ENCODE measurements at places on chromosomes 7 and 10.
A peak's percentile ranks its signal among the peaks of the same experiment; 100 is the strongest.

DNA sequence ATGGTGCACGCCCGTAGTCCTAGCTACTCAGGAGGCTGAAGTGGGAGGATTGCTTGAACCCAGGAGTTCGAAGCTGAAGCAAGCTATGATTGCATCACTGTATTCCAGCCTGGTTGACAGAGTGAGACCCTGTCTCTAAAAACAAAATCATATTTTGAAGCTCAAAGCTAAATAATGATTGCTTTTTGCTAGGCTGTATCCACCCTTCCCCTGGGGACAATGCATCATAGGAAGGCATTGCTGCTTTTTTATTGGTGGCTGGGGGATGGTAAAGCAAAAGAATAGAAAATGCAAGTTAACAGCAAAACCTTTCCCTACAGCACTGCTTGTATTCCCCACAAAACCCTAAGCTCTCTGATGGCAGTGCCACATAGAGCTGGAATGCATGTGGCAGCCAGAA is 107.5 kb upstream of the WAC start:
- DNase-seq, result no peak

DNA sequence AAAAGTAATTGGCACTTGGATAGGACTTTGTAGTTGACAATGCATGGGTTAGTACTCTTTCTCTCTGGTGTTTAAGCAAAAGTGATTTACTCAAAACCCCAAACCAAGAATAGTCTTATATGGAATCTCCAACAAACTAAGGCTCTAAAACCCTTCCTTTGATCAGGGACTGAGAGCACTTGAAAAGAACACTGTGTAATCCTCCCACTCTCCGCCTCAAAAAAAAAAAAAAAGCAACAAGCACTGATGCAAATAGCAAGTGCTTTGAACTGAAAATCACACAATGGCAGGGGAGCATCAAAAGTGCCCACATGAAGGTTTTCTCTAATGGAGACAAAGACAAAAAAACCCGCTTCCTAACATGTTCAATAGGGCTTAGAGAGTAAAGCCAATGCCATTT is 467.9 kb upstream of the AUTS2 start:
- no peak for DNase-seq

GRCh38 chr7:131040467-131040932 is 287.2 kb upstream of the MKLN1 start:
- DNase-seq, result peak; percentile 36

DNA sequence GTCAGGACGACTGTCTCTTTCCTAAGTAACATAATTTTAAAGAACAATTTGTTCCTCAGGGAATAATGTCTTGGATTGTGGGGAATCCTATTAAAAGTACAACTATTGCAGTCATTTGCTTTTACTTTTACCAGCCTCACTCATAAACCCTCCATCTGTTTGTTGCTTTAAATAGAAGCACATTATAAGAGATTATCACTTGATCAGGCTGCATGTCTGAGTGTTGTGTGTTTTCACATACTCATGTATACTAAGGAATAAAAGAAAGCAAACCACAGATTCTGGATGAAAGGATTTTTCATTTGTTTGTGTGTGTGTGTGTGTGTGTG is 1077.8 kb downstream of the KCNMA1 start:
- DNase-seq, result no peak

GRCh38 chr10:115761166-115761565 is 511.8 kb downstream of the GFRA1 start:
- DNase-seq, result no peak

GRCh38 chr7:16915405-16915804 is 33.6 kb upstream of the AGR3 start:
- DNase-seq, result no peak

- DNase-seq, result no peak
These were observed 283.1 kb upstream of the NRP1 start for GRCh38 chr10:33617381-33618080.

GRCh38 chr7:138127996-138128395 is 51.7 kb downstream of the AKR1D1 start:
- DNase-seq, result no peak

GRCh38 chr10:126014309-126014708 is 117.9 kb downstream of the FANK1 start:
- no peak for DNase-seq

DNA sequence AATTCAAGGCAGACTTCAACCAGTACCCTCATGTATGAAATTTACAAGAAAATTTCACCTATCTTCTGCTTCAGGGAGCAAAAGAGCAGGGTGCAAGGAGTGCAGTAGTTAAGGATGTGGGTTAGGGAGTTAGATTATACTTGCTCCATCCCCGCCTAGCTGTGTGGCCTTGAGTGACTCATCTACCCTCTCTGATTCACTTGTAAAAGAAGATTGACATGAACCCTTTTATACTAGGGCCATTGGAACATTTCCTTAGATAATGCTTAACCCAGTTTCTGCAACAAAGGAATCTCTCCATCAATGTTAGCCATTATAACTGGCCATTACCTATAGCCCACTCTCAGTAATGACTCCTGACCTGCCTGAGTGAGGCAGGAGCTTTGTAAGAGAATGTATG is 10.2 kb upstream of the HSPA12A start:
- DNase-seq, result no peak

- DNase-seq, result no peak
These were observed 36.3 kb downstream of the RBM20 start for GRCh38 chr10:110680273-110681020.

- DNase-seq, result no peak
These were observed 40.7 kb downstream of the SGMS1 start for GRCh38 chr10:50582766-50583762.

DNA sequence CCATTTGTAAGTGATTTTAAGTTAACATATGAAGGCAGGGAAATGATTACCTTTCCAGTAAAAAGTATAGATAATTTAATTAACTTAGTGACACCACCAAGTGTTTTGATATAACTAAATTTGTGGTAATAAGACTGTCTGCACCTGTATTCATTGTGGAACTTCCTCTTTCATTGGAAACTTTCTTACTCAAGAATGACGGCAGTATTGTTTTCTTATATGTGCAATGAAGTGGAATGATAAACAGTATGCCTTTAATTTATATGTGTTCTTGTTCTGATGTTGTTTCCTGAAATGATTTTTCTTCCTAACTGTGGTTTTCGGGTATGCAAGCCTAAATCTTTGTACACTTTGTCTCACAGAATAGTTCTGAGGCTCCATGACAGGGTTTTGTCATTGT is 46.4 kb downstream of the CASD1 start:
- no peak for DNase-seq

DNA sequence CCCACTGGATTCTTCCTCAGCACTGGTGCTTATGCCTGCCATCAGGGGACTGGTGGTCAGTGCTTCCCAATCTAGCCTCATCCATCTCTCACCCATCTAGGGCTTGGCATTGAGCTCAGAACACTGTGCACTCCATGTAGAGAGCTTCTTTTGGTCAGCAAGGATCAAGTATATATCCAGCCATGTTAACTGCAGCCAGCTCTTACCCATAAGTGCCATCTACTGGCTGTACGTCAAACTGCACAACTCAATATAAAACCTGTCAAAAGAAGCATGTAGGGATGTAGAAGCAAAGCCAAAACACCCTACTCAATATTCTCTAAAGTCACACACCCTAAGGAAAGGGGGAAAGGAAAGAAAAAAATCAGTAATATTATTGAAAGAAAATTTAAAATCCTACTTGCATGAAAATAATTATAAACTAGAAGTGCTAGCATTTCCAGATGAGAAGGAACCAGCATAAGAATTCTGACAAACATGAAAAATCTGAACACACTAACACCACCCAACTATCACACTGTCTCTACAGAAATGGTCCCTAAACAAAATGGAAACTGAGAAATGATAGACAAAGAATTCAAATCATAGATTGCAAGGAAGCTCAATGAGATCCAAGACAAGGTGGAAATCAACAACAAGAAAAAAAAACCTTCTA is 531.1 kb upstream of the STEAP1 start:
- DNase-seq, result no peak

- DNase-seq, result no peak
These were observed 53.0 kb downstream of the SH2D4B start for GRCh38 chr10:80590585-80591125.

GRCh38 chr10:121288864-121289661 is 309.2 kb downstream of the FGFR2 start:
- DNase-seq, result no peak

DNA sequence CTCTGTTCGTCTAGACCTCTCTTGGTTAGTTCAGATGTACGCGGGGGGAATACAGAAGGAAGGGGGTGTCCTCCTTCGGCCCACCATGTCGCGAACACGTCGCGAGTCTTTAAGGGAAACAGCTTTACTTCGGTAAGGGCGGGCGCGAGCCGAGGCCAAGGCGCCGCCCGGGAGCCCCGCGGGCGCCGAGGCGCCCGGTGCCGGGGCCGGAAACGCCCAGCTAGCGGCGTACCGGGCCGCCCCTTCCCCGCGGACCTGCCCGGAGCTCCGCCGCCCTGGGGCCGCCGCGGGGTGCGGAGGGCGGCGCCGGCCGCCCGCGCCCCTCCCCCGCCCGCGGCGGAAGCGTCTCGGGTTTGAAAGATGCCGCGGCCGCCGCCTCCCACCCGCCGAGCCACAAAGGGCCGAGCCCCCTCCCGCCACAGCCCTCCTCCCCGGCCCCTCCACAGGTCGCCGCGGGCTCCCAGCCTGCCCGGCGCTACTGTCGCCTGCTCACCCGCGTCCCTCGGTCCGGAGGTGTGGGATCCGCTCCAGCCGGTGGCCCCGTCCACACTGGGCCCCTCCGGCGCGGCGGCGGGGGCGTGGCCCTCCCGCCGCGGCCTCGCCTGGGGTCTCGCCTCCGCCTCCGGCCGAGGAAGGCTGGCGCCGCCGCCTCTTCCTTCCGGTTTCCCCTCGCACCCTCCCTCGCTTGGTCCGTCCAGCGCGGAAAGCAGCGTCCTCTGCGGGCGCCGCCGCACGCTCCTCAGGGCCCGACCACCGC is at the start of gene KBTBD2:
TSS of gene KBTBD2 (minus strand) at position 718 of the 757 bp plus-strand sequence. CDS start 12,156 bp downstream, outside the sequence.
- peak; percentile 57 for DNase-seq

DNA sequence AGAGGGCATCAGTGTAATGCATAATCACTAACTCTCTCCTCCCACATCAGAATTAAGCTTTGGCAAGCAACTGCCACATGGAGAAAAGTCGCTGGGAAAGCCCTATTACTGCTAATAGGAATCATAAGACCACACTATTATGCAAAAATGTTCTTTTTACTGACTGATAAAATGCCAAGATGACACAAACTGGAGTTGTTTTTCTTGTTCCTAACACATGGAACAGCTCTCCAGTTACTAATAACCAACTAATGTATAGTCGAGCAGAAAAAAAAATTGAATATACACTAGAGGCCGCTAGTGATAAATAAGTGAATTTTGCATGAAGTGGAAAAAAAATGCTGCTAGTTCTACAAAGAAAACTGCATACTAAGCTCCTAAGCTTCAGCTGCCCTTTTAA is 165.6 kb downstream of the TPK1 start:
- no peak for DNase-seq

GRCh38 chr7:37225285-37225969 is 223.2 kb downstream of the ELMO1 start:
- no peak for DNase-seq

GRCh38 chr7:12403287-12404181 is at the start of gene VWDE:
Gene VWDE, minus strand, starts transcription at chr7:12403865. Its CDS starts 149 bp downstream, at chr7:12403716.
- peak; percentile 15 for DNase-seq

DNA sequence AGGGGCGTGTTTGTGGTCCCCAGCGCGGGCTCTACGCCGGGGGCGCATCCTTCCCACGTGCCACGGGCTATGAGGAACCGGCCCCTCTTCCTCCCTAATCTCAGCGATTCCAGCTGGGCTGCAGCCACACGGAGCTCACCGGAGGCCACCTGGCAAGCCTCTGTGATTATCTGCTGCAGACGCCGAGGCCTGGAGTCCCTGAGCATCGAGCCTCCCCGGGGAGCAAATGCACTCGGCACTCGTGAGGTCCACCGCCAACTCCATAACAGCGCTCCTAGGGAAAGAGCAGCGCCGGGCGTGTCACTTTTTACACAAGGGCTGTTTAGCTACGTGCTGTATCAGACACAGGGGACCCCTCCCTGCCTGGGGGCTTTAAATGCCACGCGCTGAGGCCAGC is 101.2 kb downstream of the DYNC2I1 start:
- no peak for DNase-seq

DNA sequence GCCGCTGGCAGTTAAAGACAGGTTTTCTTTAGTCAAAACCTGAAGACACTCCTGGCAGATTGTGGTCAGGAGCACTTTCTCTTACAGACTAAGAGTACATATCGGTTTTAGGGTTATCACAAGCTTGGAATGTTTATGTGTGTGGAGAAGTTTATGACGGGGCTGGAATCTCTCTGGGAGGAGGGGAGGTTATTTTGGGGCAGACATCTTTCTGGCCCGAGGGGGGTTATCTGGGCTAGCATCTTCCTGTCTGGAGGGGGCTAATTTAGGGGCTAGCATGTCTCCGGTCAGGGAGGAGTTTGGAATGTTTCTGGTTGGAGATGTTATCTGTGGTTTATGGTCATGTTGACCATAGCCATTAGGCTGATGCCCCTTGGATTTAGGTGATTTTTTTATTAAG is 141.2 kb upstream of the KIF5B start:
- DNase-seq, result no peak

GRCh38 chr10:78442836-78443550 is 409.3 kb downstream of the RPS24 start:
- no peak for DNase-seq

DNA sequence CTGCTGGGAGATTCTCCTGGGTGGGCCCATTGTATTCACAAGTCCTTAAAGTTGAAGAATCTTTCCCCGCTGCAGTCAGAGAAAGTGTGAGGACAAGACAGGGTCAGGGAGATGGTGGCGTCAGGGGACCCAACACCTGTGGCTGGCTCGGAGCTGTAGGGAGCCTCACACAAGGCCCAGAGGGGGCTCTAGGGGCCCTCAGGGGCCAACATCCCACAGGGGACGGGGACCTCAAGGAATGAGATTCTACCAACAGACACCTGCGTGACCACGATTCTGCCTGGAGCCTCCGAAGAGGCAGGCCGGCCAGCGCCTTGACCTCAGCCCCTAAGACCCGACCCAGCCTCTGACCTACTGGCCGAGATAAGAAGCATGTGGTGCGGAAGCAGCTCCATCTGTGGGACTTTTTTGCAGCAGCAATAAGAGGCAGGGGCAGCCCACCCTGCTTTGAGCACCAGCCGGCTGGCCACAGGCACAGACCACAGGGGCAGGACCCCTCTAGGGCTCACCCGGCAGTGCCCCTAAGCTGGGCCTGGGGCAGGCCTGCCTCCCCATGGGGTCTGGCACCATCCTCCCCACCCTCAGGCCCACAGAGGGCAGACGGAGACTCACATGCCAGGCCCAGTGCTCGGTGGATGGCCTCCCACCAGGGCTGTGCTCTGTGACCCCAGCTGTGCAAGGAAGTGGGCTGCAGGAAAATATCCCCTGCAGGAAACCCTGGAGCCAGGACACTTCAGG is 13.2 kb downstream of the RASGEF1A start:
- DNase-seq, result no peak

GRCh38 chr10:133187091-133187905 is 27.3 kb downstream of the KNDC1 start:
- no peak for DNase-seq

DNA sequence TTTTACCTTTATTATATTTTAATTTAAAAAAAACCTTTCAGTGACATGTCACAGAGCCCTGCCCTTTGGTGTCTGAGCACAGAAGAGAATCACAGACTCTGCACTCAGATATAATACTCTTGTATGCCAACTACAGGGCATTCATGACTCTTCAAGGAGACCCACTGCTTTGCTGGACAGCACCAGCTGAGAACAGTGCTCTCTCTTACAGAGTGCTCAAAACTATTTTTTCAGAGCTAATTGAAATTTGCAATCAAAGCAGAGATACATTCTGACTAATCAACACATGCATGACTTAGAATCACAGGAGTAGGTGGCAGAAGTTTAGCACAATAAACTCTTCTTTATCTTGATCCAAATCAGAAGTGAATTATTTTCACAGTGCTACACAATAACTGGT is 99.1 kb downstream of the OSBPL3 start:
- no peak for DNase-seq

- DNase-seq, result no peak
These were observed 49.2 kb upstream of the ANKRD1 start for GRCh38 chr10:90969947-90970673.
